NCI-H2029 (cell line): ENCODE measurements at places on chromosomes 16 and 17.

DNA sequence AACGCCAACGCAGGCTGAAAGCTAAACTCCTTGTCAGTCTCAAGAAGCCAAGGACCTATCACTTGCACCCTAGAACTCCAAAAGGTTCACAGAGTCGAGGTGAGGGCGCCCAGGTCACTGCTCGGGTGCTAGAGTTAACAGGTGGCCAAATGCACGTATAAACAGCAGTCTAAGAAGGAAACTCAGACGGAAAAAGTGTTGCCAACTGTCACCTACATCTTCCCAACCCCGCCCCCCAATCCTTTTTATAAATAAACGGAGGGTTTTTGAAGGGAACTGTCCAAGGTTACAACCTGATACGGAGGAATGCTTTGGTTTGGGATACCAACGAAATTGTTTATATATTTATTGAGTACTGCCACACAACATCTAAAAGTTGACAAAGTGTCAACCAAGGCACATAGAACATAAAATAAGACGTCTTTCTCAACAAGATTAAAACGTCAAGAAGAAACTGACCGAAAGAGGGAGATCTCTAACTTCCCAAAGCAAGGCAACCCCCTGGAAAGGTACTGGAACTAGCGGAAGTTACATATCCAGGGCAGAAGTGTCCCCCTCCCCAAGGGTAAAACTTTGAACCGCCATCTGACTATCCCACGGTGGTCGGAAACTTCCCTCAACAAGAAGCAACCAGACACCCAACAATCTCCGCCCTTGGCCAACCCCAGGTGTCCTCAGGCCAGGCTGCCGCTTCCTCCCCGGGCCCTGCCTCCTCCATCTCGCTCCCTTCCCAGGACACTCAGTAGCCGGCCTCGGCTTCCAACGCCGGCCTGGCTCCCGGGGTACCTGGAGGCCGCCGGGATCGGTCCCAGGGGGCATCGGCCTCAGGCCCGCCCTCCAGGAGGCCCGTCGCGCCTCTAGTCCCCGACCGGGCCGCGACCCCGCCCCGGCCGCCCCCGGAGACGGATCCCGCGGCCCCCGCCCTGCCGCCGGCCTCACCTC lies 982 bp downstream of the SPAG9 start:
- DNase-seq = peak; percentile 23

- no peak for DNase-seq
These were observed 28.4 kb downstream of the KDM8 start for GRCh38 chr16:27231692-27232060.

GRCh38 chr17:4576729-4577322 lies 7.5 kb upstream of the SMTNL2 start:
- no peak for DNase-seq

GRCh38 chr16:11670171-11671131 lies 2.2 kb downstream of the SNN start:
- DNase-seq = no peak

DNA sequence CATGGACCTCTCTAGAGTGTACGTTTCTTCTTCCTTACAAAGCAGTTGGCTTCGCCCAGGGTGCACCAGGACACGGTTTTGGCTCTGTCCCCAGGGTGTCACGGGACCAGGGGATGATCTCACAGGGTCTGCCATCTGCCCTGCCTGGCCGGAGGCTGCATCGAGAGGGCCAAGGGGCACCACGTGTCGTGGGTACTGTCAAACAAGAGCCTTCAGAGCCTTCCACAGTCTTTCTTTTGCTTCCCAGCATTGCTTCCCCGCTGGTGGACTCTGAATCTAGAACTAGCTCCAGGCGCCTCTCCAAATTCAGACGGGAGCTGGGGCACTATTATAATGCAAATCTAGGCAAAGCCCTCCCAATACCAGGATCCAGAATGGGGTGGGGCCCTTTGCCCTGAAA lies 47.9 kb downstream of the MAPT start:
- DNase-seq = peak; percentile 90

DNA sequence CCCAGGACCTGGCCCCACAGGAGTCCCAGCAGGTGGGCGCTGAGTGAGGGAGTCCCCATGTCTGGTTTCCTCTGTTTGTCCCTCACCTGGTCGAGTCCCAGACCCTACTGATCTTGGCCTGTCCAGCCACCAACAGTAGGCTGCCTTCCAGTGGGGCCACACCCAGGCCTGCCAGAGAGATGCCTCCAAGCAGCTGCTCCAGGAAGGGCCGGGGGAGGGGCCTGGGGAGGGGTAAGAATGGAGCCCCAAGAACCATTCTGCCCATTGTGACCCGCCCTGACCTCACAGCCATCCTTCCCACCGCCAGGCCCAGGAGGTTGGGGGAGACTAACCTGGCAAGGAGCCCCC lies 736 bp downstream of the SPATA20 start:
- no peak for DNase-seq

DNA sequence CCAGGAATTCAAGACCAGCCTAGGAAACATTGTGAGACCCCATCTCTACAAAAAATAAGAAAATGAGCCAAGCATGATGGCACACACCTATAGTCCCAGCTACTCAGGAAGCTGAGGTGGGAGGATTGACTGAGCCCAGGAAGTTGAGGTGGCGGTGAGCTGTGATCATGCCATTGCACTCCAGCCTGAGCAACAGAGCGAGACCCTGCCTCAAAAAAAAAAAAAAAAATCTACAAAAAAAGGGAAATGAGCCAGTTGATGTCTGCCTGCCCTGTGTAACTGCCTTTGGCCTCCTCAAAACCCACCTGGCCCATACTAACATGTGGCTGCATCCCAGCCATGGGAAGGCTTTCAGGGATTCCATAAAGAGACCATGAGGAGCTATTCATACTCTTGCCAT lies 4.5 kb downstream of the RANBP10 start:
- DNase-seq = no peak

- no peak for DNase-seq
These were observed 15.2 kb downstream of the TRAF7 start for GRCh38 chr16:2170587-2171435.
